ENCODE measurements at places on chromosomes 3 and 15. TPM values are rescaled to one million over a fixed set of nuclear protein-coding genes. Genes with fewer than 3 reads are reported as not detected.
A peak's percentile ranks its signal among the peaks of the same experiment; 100 is the strongest.

- no peak overlapping the region for H3K4me3 ChIP-seq
- H3K27ac ChIP-seq: no peak overlapping the region
- no peak for DNase-seq
- no peaks in the 10 kb centered on the region for H3K36me3 ChIP-seq
Measured at GRCh38 chr3:23162934-23163333, 40.2 kb upstream of the UBE2E2 start.

DNA sequence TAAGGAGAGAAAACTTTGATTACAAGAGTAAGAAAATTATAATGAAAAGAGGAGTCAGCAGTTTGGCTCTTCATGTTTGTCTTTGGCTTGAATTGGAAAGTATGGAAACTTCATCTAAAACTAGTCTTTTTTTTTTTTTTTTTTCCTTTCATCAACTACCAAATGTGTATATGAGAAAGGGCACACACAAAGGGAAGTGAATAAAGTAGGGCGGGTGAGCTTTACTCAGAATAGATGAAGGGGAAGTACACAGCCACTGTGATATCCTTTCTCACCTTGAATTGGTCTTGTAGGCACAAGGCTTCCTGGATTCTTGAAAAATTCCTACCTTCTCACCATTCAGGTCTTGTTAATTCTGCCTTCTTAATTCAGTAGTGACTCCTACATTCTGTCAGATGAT, 652.3 kb upstream of the KCNMB2 start:
- H3K36me3 ChIP-seq: no peaks in the 10 kb centered on the region
- no peaks in the 10 kb centered on the region for H3K27me3 ChIP-seq
- H3K27ac ChIP-seq: no peak overlapping the region
- no peak for DNase-seq
- no peak overlapping the region for H3K4me3 ChIP-seq

DNA sequence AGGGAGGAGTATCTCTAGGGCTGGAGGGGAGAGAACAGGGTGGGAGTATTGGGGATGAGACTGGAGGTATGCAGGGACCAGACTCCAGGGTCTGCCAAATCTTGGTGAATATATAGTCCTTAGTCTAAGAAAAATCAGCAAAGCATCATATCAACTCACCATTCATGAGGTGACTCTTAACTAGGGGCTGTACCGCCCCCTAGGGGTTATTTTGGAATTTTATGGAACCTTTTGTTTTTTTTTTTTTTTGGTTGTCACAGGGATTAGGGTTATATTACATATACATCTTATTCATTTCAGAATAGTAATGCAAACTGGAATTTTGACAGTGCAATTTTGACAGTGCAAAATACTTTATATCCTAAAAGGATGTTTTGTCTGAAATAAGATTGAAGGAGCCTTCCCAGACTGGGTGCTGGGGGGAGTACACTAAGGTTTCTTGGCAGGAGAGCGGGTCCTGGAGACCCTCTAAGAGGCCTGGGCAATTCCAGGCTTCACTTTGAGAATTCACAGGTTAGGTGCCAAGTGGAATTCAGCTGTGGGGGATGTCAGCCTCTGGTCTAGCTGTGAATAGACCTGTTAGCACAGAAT, 7.5 kb downstream of the CMTM7 start:
- DNase-seq: peak; percentile 77
- no peak overlapping the region for H3K27ac ChIP-seq
- H3K4me3 ChIP-seq: no peak overlapping the region
- peaks cover 5% of the 10 kb centered on the region for H3K4me1 ChIP-seq

Gene C3orf49
- polyA plus RNA-seq: not detected

Gene ASB14
- polyA plus RNA-seq: not detected

DNA sequence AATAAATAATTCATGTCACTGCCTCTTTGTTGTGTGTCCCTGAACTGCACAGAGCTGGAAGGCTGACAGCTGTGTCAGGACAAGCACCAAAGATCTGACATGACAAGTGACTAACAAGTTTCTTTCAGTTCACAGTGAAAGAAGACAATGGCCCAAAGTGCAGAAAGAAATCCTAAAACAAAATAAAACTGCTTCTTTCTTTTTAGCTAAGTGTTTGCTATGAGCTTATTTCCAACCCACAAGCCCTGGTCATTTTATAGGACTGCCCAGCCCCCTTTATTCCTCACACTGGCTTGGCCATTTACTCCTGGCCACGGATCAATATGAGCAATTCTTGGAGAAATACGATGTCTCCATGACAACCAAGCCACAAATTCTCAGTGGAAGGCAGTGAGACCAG, 238.5 kb downstream of the WDR72 start:
- H3K4me1 ChIP-seq: no peaks in the 10 kb centered on the region
- no peaks in the 10 kb centered on the region for H3K27me3 ChIP-seq
- no peak overlapping the region for H3K27ac ChIP-seq
- H3K36me3 ChIP-seq: no peaks in the 10 kb centered on the region
- H3K4me3 ChIP-seq: no peak overlapping the region

Gene EFHB
- polyA plus RNA-seq: 0.28 TPM

GRCh38 chr3:21894459-21895340, 143.7 kb upstream of the ZNF385D start:
- no peaks in the 10 kb centered on the region for H3K4me1 ChIP-seq
- no peak overlapping the region for H3K27ac ChIP-seq
- DNase-seq: peak; percentile 13
- no peaks in the 10 kb centered on the region for H3K27me3 ChIP-seq
- H3K36me3 ChIP-seq: no peaks in the 10 kb centered on the region

- no peak overlapping the region for H3K27ac ChIP-seq
- peaks cover 5% of the 10 kb centered on the region for H3K4me1 ChIP-seq
- peaks cover 15% of the 10 kb centered on the region for H3K27me3 ChIP-seq
- H3K36me3 ChIP-seq: no peaks in the 10 kb centered on the region
- no peak for DNase-seq
Measured at GRCh38 chr3:160758929-160759577, 3.0 kb downstream of the PPM1L start.

Gene LTF
- not detected for polyA plus RNA-seq

- H3K27me3 ChIP-seq: no peaks in the 10 kb centered on the region
- H3K4me3 ChIP-seq: no peak overlapping the region
- peaks cover 22% of the 10 kb centered on the region for H3K4me1 ChIP-seq
- peaks cover 58% of the 10 kb centered on the region for H3K36me3 ChIP-seq
Measured at GRCh38 chr3:53236112-53236841, 19.5 kb downstream of the TKT start.

DNA sequence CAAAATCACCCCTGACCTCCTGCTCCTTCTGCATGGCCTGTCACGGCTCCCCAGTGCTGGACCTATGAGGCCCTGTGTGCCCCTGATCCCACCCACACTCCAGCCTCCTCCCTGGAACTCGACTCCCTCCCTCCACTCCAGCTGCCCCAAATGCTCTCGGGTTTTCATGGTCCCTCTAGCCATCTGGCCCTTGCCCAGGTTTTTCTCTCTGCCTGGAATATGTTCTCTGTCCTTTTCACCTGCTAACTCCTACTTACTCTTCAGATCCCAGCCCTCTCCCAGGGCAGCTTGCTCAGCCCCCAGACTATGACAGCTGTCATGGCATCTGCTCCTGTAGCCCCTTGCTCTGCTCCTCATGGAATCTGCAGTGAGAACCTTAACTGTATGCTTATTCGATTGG, 30.3 kb downstream of the DUSP7 start:
- no peak overlapping the region for H3K4me3 ChIP-seq
- H3K27me3 ChIP-seq: no peaks in the 10 kb centered on the region

- no peak overlapping the region for H3K4me3 ChIP-seq
- no peak overlapping the region for H3K27ac ChIP-seq
- H3K27me3 ChIP-seq: no peaks in the 10 kb centered on the region
- no peaks in the 10 kb centered on the region for H3K36me3 ChIP-seq
Measured at GRCh38 chr15:57398336-57398735, 22.0 kb downstream of the CGNL1 start.

- no peaks in the 10 kb centered on the region for H3K27me3 ChIP-seq
- H3K27ac ChIP-seq: no peak overlapping the region
- no peaks in the 10 kb centered on the region for H3K4me1 ChIP-seq
- H3K4me3 ChIP-seq: no peak overlapping the region
- DNase-seq: peak; percentile 35
Measured at GRCh38 chr3:90091549-90091948, 984.1 kb downstream of the EPHA3 start.

GRCh38 chr15:60573936-60574335, 95.0 kb upstream of the ICE2 start:
- no peaks in the 10 kb centered on the region for H3K36me3 ChIP-seq
- peaks cover 2% of the 10 kb centered on the region for H3K4me1 ChIP-seq
- no peak overlapping the region for H3K27ac ChIP-seq
- H3K4me3 ChIP-seq: no peak overlapping the region
- no peak for DNase-seq

Gene LRRN1
- polyA plus RNA-seq: 3.9 TPM

- H3K27ac ChIP-seq: no peak overlapping the region
- H3K27me3 ChIP-seq: peaks cover 43% of the 10 kb centered on the region
- H3K36me3 ChIP-seq: no peaks in the 10 kb centered on the region
- H3K4me3 ChIP-seq: no peak overlapping the region
- H3K4me1 ChIP-seq: no peaks in the 10 kb centered on the region
Measured at GRCh38 chr15:58064082-58064979, 1.2 kb downstream of the ALDH1A2 start.

DNA sequence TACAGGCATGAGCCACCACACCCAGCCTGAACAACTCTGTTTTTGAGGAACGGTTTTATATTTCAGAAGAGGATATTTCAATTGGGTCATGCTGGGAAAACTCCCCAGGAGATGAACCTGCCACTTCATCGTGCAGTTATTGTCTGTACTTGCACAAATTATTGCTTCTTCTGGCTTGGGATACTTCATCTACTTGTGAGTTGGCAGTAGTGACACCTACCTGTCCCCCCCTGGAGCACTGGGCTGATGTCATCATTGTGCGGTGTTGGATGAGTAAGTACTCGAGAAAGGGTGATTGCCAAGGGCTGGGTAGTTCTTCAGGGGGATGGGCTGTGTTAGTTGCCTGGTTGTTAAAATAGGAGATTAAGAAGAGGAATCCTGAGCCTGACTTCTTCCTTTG, 85.1 kb upstream of the SAMMSON start:
- H3K27me3 ChIP-seq: no peaks in the 10 kb centered on the region
- H3K36me3 ChIP-seq: no peaks in the 10 kb centered on the region
- no peak for DNase-seq
- H3K4me1 ChIP-seq: no peaks in the 10 kb centered on the region
- no peak overlapping the region for H3K27ac ChIP-seq

GRCh38 chr15:70032509-70032908, 65.2 kb downstream of the TLE3 start:
- peaks cover 18% of the 10 kb centered on the region for H3K27me3 ChIP-seq
- H3K36me3 ChIP-seq: no peaks in the 10 kb centered on the region
- DNase-seq: no peak
- H3K4me3 ChIP-seq: no peak overlapping the region
- H3K27ac ChIP-seq: no peak overlapping the region

- no peaks in the 10 kb centered on the region for H3K36me3 ChIP-seq
- H3K27me3 ChIP-seq: no peaks in the 10 kb centered on the region
- no peak for DNase-seq
- H3K4me1 ChIP-seq: no peaks in the 10 kb centered on the region
Measured at GRCh38 chr3:105773291-105773690, 95.5 kb downstream of the CBLB start.

DNA sequence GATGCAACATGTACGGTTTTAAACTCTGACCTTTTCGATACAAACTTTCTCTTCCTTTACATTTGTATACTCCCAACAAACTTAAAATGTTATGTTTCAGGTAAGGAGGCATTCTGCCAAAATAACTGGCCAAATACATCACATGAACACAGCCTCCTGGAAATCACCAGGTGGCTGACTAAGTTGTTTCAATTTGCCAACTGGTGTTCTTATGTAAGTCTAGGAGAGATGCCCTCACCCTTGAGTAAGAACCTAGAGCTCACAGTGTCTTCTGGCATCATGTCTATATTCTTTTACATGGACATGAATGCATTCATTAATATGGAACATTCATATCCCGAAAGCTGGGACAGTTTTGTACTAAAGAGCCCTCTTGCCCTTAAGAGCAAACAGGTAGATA, 341.1 kb upstream of the NR2F2 start:
- peaks cover 2% of the 10 kb centered on the region for H3K4me1 ChIP-seq
- H3K27ac ChIP-seq: no peak overlapping the region
- no peaks in the 10 kb centered on the region for H3K36me3 ChIP-seq

DNA sequence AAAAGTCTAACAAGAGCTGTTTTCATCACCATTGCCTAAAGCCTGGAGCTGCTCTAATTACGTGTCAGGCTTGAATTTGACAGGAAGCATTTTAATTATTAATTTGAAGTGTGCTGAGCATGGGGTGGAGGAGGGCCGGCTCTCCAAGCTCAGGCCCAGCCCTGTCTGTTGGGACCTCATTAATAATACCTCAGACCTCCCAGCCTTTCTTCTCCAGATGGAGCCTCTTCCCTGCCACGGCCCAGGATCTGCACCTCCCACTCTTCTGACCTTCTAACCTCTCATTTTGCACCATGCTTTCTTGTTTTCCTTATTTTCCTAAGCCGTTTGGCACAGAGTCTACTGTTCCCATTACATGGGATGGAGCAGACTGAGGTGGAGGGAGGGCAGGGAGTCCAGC, 30.0 kb downstream of the INSYN1 start:
- H3K27me3 ChIP-seq: peaks cover 15% of the 10 kb centered on the region
- no peak overlapping the region for H3K4me3 ChIP-seq
- H3K27ac ChIP-seq: no peak overlapping the region

DNA sequence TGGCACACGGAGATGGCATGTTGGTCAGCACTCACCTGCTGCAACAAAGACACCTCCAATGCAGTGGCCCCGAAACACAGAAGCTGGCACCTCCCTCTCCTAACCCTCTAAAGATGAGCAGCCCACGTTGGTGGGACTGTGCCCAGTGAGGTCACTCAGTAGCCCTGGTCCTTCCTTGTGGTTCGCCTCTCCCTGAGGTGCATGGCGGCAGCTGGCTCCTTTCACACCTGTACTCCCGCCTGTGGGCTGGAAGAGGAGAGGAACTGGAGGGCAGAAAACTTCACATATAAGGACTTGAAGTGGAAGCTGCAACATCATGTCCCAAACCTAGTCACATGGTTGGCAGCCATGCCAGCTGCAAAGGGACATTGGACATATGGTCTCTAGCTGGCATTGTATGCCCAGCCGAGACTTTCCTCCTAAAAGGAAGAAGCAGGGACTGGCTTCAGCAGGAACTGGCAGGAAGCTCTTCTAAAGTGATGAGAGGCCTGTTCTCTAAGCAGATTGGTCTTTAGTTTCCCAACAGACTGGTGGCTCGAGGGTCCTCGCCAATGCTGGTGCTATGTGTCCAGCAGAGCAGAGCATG, 10.8 kb upstream of the C3orf22 start:
- no peak overlapping the region for H3K4me3 ChIP-seq
- H3K27ac ChIP-seq: no peak overlapping the region
- no peaks in the 10 kb centered on the region for H3K36me3 ChIP-seq
- H3K27me3 ChIP-seq: peaks cover 19% of the 10 kb centered on the region

All from fibroblast of lung (primary cell).